ENCODE measurements at places on chromosomes 6 and 20.

DNA sequence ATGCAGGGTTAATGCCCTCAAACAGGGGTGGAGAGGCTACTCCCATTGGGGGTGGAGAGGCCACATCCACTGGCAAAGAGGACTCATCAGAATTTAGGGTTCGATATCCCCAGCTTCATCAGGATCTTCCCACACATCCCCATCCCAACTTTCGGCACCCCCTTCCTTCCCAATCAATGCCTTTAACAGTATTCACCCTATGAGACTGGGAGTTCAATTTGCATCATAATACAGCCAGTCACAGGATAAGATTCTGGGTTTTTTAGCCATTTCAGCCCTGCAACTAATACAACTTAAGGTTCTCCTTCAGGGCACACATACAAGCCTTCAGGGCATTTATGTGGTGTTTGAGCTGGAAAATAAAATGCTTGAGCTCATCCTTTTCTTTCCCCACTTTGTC lies 80.9 kb downstream of the GMDS start:
- no peak for DNase-seq

DNA sequence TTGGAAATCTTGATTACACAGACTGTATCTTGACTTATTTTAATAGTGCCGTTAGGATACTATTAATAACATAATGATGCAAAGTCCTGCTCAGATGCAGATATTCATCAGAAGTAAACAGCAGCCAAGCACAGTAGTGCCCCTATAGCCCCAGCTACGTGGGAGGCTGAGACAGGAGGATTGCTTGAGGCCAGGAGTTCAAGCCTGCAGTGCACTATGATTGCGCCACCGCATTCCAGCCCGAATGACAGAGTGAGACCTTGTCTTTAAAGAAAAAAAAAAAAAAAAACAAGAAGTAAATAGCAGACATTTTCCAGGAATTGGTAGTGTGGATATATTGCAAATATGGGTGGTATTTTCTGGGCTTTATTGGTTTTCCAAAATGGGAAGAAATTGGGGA lies 61.8 kb downstream of the TULP4 start:
- no peak for DNase-seq

- DNase-seq = no peak
These were observed 604.1 kb upstream of the GJE1 start for GRCh38 chr6:141528596-141528995.

DNA sequence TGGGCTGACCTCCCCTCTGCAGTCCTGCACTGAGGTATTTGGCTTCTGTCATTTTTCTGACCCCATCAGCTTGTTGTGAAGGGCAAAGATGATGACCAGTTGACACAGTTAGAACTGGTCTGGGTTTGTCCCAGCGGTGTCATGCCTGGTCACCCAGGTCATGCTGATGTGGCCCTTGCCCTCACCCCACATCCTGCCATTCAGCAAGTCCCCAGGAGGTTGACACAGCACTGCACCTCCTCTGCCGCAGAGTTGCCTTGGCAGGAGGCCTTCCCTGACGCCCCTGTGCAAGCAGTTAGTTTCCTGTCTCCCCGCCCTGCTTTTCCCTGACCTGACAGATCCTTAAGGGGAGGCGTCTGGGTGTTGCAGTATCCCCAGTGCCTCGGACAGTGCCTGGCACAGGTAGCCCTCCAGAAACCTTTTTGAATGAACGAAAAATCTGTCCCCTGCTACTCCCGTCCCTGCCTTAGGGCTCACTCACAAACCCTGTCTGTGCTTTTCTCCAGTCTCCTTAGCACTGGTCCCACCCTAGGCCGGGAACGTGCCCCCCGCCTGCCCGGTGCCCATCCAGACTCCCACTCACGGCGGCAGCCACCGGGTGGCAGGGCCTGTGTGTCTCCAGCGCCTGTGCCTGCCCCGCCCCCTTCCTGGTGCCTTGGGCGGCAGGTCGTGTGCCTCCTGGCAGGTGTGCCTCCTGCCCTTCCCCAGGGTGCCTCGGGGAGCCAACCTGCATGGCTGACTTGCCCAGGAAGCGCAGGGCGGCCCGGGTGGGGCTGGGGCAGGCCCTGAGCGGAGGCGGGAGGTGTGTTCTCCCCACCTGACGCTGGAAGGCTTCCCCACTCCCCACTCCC lies 146.3 kb upstream of the RNF24 start:
- no peak for DNase-seq

DNA sequence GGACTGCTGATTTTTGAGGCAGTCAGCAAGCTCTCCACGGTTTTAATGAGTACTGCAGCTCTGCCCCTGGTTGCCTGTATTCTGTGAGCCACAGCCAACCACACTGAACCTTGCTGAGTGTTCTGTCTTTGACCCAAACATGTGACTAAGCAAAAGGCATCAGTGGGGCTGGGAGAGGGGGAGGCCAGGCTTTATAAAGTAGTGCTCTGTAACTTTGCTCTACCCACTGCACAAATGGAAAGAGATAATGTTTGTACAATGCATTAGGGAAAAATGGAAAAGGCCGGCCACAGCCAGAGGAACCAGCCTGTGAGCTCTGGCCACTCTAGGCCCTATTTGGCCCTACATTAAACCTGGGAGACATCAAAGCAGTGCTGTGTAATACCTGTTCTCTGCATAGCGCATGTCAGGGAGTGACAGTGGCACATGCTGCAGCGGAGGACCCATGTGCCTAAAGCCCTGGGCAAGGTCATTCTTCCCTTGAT lies 22.0 kb downstream of the KLHL31 start:
- DNase-seq = no peak

All from stimulated activated CD4-positive, alpha-beta T cell treated with anti-CD3 and anti-CD28 coated beads, Interleukin-1b, Interleukin-23, amount 100 ng/mL, for 1 hour (primary cell).